ENCODE measurements at places on chromosomes 2 and 18.
A peak's percentile ranks its signal among the peaks of the same experiment; 100 is the strongest.

- DNase-seq, result no peak
These were observed 120.9 kb upstream of the NRP2 start for GRCh38 chr2:205561441-205561840.

DNA sequence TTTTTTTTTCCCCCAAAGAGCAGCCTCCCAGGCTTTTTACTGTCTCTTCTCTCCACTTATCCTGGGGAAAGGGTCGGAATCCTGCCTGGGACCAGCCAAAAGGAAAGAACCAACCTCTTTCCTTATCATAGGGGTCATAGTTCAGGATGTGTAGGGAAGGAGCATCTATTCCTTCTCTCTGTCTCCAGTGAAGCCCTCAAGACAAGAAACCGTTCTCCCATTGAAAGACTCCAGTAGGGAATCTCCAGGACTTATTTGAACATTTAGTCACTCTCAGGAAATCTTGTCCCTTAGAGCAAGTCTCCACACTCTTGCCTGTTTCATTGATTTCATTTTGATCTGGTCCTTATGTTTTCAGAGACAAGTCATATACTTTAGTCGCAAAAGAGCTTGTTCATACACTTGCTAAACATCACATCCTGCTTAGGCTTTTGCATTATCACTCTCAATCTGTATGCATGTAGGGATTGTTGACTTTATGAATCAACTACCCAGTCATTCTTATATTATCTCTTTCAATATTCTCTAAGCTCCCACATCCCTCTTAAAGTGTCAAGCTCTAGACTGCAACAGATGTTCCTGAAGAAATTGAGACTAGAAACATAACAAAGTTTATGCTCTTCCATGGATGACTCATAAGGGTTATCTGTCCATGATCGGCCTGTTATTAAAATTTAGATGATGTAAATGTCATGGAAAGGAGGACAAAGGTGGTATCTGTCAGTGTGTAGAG lies 116.2 kb upstream of the ST6GAL2 start:
- DNase-seq, result no peak

GRCh38 chr2:105521176-105521575 lies 122.3 kb upstream of the FHL2 start:
- DNase-seq, result no peak

GRCh38 chr2:229610872-229611271 lies 103.5 kb downstream of the DNER start:
- no peak for DNase-seq

GRCh38 chr2:128319631-128320191 lies 1.0 kb upstream of the HS6ST1 start:
- DNase-seq, result no peak

DNA sequence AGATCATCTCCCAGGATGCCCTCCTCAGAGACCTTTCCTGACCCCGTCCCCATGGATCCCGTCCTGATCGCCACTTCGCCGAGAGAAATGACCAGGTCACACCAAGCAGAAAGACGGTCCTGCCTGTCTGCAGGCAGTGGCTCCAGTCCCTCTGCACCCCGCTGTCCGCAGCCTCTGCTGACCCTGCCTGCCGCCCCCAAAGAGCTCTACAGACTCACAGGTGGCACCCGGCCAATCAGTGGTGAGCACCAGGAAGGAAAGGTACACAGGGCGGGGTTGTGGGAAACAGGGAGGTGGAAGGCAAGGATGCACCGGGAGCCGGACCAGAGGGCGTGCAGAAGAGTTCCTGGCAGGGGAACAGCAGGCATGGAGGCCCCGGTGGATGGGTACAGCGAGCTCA lies 94.8 kb downstream of the NDUFA10 start:
- DNase-seq, result no peak

GRCh38 chr2:226906163-226906693 lies 70.4 kb downstream of the RHBDD1 start:
- no peak for DNase-seq

DNA sequence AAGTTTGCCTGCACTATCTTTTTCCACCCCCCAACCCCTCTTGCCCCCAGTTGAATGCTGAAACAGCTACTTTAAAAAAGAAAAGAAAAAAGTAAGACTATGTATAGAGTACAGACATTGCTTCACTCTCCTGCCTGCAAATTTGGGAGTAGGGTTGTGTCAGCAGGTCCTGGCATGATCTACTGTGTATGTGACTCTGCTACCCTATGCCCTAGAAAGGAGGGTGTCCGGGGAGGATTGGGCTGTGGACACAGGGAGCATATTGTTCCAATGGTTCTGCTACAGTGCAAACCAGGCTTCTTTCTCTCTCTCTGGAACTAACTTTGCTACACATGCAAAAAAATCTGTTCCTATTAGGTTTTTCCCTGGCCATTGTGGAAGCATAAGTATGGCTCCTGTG lies 9.9 kb upstream of the ZEB2 start:
- no peak for DNase-seq

- DNase-seq, result no peak
These were observed 100.1 kb upstream of the MAP4K4 start for GRCh38 chr2:101597347-101597944.

DNA sequence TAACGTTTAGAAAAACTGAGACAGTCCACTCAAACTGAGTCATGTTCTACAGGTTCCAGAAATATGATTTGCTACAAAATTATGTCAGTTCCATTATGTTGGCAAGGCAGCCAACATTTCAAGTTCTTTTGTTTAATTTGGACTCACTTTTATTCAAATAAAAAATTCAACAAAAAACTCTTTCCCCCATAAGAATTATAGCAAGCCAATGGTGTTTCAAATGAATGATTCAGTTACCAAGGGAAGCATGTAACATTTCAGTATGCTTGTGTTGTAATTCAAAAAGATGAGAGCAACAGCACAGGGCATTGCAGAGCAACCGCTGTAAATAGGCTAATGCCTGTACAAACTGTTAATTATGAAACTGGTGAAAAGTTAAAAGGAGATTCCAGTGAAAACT lies 140.8 kb downstream of the FIGN start:
- DNase-seq, result no peak

DNA sequence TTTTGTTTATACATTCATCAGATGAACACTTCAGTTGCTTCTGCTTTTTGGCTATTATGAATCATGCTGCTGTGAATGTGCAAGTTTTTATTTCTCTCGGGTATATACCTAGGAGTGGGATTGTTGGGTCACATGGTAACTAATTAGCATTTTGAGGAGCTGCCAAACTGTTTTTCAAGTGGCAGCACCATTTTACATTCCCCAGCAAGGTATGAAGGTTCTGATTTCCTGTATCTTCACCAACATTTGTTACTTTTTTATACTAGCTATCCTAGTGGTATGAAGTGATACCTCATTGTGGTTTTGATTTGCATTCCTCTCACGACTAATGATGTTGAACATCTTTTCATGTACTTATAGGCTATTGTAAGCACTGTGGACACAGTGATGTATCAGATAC lies 53.9 kb downstream of the DYNC1I2 start:
- DNase-seq, result no peak

- no peak for DNase-seq
These were observed 53.2 kb downstream of the TAF4B start for GRCh38 chr18:26279428-26279827.

DNA sequence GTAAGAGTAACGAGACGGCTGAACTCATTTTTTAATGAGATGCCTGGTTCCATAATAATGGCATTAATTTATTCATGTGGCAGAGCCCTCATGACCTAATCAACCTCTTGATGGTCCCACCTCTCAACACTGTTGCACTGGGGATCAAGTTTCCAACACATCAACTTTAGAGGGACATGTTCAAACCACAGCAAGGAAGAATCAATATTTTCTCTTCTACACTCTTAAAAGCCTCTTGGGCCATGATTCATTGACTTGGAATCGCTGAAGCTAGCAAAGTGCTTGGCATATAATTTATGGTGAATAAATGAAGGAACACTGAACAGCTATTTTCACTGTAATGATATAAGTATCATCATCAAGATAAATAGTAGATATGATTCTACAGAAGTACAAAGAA lies 333.0 kb downstream of the TNS1 start:
- DNase-seq, result peak; percentile 83

DNA sequence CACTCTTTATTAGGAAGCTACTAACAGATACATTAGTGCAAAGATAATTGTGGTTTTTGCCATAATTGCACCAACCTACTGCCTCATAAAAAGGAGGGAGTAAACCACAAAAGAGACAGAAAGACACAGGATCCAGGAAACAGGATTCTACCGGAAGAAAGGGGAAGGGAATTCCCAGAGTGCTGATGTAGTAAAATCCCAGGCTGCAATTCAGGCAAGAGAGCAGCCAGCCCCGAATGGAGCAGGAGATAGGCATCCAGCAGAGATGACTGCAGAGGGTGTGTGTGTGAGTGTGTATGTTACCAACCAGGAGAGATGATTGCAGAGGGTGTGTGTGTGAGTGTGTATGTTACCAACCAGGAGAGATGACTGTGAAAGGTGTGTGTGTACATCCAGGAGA lies 84.4 kb downstream of the KCNS3 start:
- DNase-seq, result no peak

GRCh38 chr2:99858951-99859596 lies 283.3 kb downstream of the AFF3 start:
- DNase-seq, result no peak

GRCh38 chr2:136363900-136364299 lies 246.0 kb upstream of the CXCR4 start:
- peak; percentile 89 for DNase-seq

DNA sequence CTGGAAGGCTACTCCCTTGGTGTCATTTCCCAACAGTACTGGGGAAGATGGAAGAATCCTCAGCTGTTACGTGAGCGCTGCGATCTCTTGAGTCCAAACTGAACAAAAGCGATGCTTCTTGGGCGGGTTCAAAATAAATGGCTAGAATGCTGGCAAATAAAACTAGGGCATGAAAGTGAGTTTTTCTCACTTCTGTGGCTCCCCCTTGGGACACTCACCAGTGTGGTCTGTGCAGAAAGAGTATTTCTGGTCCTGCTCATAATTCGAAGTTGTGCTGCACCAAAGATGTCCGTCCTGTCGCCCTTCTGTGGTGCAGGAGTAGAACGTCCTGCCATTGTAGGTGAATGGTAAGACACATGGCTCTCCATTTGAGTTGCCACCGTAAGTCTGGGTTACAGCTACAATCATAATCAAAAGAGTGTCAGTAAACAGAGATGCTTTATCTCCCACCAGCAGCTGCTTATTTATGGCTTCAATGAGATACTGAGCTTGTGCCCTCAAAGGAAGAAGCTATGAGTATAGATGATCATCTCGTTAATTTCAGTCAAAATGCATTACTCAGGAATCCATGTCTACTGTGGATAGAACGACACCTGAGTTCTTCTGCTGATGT lies 11.8 kb downstream of the FN1 start:
- no peak for DNase-seq

GRCh38 chr2:23375448-23375847 lies 9.5 kb upstream of the KLHL29 start:
- no peak for DNase-seq

- no peak for DNase-seq
These were observed 250.8 kb upstream of the ACVR2A start for GRCh38 chr2:147594038-147594437.

GRCh38 chr2:41768310-41768709 lies 279.5 kb upstream of the PKDCC start:
- no peak for DNase-seq

Data from DMS79 (cell line).